ENCODE measurements at places on chromosomes 7 and 10.

DNA sequence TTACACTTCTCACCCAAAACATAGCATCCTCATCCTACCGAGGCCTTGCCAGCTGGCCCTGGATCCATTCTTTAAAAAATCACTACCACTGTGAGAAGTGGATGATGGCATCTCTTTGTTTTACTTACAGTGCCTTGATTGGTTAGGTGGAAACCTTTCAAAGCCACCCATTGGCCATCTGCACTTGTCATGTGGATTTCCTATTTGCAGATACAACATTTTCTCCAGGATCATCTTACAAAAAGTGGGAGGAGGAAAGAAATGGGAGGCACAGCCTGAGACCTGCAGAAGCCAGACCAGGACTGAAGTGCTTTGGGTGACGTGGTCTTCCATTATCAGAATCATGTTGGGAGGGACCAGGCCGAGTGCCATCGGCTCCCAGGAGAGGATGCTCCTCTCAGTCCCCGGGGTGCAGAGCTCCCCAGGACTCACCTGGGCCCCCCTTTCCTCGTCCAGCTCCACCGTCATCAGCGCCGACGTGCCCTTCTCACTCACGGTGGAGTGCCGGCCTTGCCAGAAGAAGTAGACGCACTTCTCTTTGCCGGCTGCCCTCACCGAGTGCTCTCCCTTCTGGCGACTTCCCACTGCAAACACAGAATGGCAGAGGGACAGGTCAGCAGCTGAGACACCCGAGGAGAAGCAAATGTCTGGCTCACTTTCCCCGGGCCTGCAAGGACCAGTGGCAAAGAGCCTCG lies 161.2 kb downstream of the SVIL start:
- no peak for DNase-seq

GRCh38 chr7:123367484-123368122 lies 166.8 kb downstream of the IQUB start:
- no peak for DNase-seq

DNA sequence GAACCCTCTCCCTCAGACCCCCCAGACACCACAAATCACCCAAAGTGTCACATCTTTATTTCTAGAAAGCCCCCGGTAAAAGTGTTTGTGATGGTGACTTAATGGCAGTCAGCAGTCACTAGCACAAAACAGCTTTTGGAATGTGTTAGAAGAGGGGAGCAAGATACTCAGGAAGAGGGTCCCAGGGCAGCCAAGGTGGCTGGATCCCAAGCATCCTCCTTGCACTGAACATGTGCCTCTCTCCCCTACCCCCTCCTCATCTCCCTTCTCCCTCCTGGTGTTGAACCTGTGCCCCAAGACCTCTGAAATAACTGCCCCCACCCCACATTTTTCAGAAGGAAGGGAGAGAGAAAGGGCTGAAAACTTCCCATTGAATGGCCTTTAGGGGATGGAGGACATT lies 37.8 kb upstream of the MXI1 start:
- no peak for DNase-seq

DNA sequence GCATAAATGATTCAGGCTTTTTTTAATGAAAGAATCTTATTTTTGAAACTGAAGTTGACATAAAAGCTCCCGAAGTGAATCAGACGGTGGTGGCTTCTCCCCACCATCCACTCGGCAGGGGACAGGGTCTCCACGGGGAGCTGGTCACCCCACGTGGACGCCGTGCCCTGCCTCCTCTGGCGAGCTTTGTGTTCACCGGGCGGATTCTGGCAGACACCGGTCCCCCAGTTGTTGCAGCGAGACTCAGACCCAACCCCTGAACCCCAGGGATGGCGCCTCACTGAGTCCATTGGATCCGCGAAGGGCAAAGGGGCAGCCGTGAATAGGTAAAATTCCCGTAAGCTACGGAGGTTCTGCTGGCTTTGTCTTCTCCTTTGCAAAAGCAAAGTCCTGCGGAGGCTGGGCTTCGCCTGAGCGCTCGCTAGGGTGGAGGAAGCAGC lies 38.4 kb downstream of the PTPRN2 start:
- no peak for DNase-seq

- no peak for DNase-seq
Observed at GRCh38 chr10:111656066-111656465, 527.5 kb downstream of the GPAM start.

GRCh38 chr7:4835398-4836205 lies 26.2 kb downstream of the PAPOLB start:
- peak; percentile 41 for DNase-seq

GRCh38 chr7:106433377-106433776 lies 148.6 kb upstream of the NAMPT start:
- no peak for DNase-seq

GRCh38 chr7:37452346-37452745 lies 3.7 kb upstream of the ELMO1 start:
- DNase-seq: peak; percentile 62

DNA sequence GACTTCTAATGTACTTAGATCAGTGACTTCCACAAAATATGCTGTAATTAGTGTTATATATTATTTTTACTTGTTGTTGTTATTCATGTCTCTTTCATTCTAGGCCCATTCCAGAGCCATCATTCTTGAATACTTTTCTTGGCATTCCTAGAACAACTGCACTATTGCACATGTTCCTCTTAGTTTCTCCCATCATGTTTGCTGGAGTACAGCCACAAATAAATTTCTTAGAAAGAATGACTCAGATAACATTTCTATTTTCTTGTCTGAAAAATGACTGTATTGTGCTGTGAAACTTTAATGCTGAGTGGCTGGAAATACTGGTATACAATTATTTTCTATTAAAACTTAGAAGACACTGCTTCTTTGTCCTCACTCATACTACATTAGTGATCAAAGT lies 651.0 kb upstream of the STEAP1 start:
- no peak for DNase-seq

- no peak for DNase-seq
Observed at GRCh38 chr7:48040944-48041652, 5.8 kb downstream of the C7orf57 start.

GRCh38 chr10:45001381-45002148 lies 842 bp downstream of the ZNF22 start:
- peak; percentile 76 for DNase-seq

GRCh38 chr7:38561166-38561565 lies 70.0 kb downstream of the AMPH start:
- no peak for DNase-seq

DNA sequence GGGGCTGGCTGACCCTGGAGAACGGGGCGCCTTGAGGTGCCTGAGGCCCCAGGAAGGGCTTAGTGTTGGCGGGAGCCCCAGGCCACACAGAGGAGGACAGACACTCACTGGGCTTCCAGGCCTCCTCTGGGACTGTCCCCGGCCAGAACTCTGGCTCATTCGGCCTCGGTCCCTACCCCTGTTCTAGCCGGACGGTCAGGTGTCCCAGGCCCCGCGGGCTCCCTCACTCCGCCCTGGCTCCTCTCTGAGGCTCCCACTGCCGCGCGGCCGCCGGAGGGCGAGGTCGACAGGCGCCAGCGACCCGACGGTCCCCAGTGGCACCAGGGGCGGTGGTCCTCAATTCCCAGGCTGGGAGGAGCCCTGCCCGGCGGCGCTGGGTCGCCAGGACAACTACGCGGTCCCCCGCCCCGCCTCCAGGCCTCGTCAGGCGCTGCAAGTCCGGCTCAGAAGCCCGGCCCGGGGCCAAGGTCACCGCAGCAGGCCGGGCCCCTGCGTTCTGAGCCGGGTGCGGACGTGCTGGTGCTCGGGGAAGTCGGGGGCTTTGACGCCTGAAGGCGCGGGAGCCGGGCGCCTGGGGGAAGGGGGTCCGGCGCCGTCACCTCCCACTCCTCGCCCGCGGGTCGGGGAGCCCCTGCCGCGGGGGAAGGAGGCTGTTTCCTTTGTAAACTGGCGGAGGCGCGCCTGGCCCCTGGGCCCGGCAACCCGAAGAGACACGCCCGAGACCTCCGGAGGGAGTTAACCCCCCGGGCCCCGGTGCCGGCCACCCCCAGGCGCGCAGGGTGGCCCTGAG lies 1.1 kb upstream of the PWWP2B start:
- peak; percentile 87 for DNase-seq

DNA sequence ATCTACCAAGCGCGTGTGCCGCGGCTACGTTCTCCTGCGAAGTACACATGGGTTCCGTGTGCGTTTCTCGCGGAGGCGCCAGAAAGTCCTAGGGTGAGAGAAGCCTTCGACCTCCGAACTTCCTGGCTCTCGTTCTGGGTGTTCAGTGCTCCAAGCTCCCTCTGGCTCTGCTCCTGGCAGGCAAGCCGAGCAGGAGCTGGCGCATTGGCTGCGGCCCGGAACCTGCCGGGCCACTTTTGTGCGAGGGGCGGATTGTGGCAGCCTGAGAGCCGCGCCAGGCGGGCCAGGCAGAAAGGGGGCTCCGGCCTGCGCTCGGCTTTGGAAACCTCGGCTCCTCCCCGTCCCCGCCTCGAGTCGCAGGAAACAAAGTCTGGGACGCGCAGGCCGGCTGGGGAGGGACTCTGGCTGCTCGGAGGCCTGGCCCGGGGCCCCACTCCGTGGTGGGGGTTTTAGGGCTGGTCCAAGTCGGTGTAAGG lies 9.6 kb downstream of the EMX2 start:
- DNase-seq: peak; percentile 85

DNA sequence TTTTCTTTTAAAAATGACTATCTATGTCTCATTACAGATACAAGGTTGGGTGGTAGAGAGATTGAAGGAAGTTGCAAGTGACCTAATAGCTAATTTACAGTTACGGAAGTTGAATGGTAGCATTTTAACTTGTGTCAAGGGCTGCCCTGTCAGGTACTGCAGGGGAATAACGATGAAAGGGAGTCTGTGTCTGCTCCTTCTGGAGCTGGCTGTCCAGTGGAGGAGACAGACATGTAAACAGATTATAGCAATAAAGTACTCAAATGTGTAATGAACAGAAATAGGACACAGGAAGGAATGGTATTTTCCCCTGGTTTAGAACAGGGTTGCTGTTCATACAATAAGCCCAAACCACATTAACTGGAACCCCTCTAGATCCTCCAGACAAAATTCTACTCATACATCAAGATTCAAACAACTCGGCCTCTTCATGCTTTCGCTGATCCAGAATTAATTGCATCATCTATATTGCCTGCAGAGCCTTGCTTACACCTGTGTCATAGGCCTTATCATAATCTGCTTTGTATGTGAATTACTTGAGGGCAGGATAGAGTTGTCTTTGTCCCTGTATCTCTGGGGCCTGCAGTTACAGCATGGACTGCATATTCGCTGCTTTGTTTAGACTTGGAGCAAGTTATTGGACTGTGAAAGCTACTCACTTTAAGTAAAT lies 42.8 kb downstream of the AUTS2 start:
- DNase-seq: no peak

GRCh38 chr7:39248041-39248691 lies 270.5 kb downstream of the POU6F2 start:
- DNase-seq: no peak

DNA sequence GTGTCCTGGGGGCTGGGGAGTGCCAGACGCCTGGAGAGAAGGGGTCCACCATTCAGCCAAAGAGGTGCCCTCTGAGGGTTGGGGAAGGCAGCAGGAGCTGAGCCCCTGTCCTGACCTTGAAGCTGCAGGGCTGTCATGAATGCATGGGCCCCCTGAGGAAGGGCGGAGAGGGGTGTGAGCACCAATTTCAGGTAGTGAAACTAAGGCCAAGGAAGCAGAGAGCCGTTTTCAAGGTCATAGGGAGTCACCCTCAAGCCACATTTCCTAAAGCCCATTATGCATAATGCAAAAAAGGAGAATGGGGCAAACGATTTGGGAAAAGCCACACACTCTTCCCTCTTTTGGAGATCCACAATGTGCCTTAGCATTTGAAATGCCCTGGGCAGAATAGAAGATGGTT lies 37.2 kb downstream of the FIGNL1 start:
- DNase-seq: peak; percentile 29

DNA sequence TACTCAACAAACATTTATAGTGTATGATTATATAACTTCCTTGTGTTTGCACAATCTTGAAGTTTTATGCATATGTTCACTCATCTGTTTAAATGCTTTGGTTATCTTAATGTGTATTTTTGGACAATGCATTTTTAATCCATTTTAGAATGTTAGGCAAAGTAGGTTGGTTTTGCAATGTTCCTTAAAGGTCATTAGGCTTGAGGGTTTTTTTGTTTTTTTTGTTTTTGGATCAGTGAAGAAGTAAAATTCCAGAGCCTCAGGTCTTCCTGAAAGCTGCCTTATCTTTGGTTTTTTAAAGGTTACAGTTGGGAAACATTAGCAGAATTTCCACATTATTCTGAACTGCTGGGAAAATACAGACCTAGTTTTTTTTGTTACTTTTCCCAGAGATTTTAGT lies 12.8 kb downstream of the MDFIC start:
- DNase-seq: no peak

GRCh38 chr7:17679458-17679857 lies 260.8 kb downstream of the SNX13 start:
- DNase-seq: peak; percentile 64

Measured in islet precursor cell (in vitro differentiated cells).